ENCODE measurements at places on chromosomes 5 and 9.

DNA sequence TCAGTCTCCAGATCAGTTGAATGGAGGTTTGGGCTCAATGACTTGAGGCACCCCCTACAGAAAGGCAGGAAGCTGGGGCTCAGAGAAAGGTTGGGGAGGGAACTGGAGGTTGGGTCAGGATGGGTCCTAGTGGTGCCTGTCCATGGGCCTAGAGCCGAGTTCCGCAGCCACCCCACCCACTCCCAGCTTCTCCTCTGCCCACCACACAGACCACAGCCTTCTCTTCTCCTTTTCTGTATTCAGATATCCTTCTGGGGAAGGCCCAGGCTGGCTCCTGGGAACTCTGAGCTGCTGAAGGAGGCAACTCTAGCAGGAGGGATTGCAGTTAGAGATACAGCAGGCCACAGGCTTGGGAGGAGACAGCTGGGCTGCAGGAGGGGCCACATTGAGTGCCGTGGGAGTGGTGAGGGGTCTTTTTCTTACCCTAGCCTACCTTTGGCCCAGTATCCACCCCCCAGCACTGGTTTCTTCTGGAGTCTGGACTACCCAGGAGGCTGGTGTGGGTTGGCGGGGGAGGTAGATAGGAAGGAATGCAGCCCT, 15.4 kb upstream of the PTGS1 start:
- no peak for DNase-seq

GRCh38 chr5:77210964-77211690, 647 bp downstream of the PDE8B start:
- no peak for DNase-seq

- no peak for DNase-seq
These were observed 55.2 kb downstream of the SLC1A3 start for GRCh38 chr5:36661456-36662220.

DNA sequence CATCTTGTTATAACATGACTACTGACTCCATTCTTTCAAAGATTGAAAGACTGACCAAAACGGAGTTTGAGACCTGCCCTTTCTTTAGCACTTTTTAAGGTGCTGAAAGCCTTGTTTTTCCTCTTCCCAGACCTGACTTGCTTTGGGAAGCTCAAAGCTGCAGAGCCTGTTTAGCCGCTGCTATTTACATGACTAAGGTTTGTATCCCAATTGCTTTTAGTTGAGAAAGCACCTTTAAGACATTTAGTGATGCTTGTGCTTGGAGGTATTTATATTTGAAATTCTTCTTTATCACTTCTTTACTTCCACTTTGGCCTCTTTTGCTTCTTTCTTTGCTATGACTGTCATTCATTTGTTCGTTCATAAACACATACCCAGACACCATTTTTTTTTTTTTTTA, 182.6 kb upstream of the ELL2 start:
- DNase-seq = no peak

All from NCI-H1694 (cell line).